ENCODE measurements at places on chromosomes 4 and X.

- H3K4me3 ChIP-seq: no peak overlapping the region
- H3K4me1 ChIP-seq: peaks cover 20% of the 10 kb centered on the region
- no peaks in the 10 kb centered on the region for H3K36me3 ChIP-seq
- no peak for DNase-seq
- no peak overlapping the region for H3K27ac ChIP-seq
These were observed 259.4 kb upstream of the JADE1 start for GRCh38 chr4:128550060-128550459.

DNA sequence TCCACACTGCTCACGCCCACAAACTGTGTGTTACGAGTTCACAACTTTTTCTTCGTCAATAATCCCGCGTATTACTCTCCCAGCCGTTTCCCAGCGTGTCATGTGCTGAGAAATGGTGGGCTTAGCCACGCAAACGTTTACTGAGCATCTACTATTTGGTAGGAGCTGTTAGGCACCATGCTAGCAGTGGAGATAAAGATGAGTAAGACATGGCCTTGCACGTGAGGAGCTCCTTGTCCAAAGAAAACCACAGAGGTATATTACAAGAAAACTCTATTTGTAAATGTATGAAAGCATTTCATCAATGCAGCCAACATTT is 821 bp upstream of the TMEM128 start:
- H3K36me3 ChIP-seq: peaks cover 23% of the 10 kb centered on the region
- no peak for DNase-seq
- peak overlapping the region; percentile 73 for H3K4me3 ChIP-seq

- no peaks in the 10 kb centered on the region for H3K4me1 ChIP-seq
- no peak overlapping the region for H3K4me3 ChIP-seq
- no peaks in the 10 kb centered on the region for H3K36me3 ChIP-seq
- no peak for DNase-seq
- H3K27me3 ChIP-seq: no peaks in the 10 kb centered on the region
- H3K27ac ChIP-seq: no peak overlapping the region
These were observed 49.5 kb upstream of the GYPA start for GRCh38 chr4:144190009-144190408.

GRCh38 chrX:140526171-140526570 is 21.3 kb upstream of the SOX3 start:
- no peak for DNase-seq
- no peaks in the 10 kb centered on the region for H3K36me3 ChIP-seq
- H3K27me3 ChIP-seq: no peaks in the 10 kb centered on the region

- no peak overlapping the region for H3K27ac ChIP-seq
- DNase-seq: no peak
- no peak overlapping the region for H3K4me3 ChIP-seq
- no peaks in the 10 kb centered on the region for H3K36me3 ChIP-seq
These were observed 254.2 kb downstream of the KCTD8 start for GRCh38 chr4:44194365-44194764.

- peaks cover 9% of the 10 kb centered on the region for H3K4me1 ChIP-seq
- no peak overlapping the region for H3K27ac ChIP-seq
- DNase-seq: no peak
- no peaks in the 10 kb centered on the region for H3K27me3 ChIP-seq
- H3K4me3 ChIP-seq: no peak overlapping the region
These were observed 2.9 kb downstream of the KIF4A start for GRCh38 chrX:70292788-70293187.

DNA sequence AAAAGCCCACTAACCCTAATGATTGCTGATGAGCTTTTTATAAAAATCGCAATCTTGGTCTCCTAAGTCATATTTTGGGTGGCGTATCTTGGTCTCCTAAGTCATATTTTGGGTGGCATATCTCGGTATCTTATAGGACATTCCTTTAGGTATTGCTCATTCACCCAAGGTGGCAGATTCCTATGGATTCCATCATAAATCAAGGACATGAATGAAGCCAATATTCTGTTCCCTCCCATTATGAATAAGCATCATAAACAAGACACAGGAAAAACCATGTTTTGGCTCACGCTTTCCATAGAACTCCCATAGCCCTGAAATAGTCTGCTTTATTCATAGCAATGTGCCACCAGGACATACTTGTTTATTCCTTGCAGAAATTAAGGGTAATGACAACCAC is 95.0 kb upstream of the CD99 start:
- H3K4me1 ChIP-seq: no peaks in the 10 kb centered on the region
- H3K27me3 ChIP-seq: no peaks in the 10 kb centered on the region
- H3K4me3 ChIP-seq: no peak overlapping the region

DNA sequence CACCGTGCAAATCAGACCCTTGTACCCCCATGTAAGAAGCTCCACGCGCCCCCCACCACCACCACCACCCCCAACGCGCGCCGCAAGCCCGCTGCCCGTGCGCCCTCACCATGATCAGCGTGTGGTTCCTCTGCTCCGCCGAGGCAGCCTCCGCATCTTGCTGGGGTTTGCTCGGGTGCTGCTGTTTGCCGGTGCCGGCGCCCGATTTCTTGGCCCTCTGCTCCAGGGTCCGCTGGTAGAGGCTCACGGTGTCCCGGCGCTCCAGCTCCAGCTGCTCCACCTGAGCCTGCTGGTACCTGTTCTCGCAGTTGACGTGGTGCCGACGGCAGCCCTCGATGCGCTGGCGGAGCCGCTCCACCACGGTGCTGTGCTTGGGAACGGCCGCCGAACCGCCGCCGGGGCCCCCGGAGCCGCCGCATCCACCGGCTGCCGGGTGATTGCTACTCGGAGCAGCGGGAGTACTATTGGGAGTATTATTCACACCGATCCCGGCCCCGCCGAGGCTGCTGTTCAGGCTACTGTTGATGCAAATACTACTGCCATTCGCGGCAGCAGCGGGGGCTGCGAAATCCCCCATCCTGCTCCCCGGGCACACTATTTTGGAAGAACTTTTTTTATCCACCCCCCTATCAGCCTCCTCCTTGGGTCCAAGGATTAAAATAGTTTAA is 1.1 kb downstream of the MAML3 start:
- peak overlapping the region; percentile 94 for H3K27ac ChIP-seq
- H3K4me1 ChIP-seq: peaks cover 15% of the 10 kb centered on the region
- H3K4me3 ChIP-seq: peak overlapping the region; percentile 72

GRCh38 chrX:67777148-67777547 is 233.3 kb downstream of the AR start:
- DNase-seq: no peak
- H3K4me3 ChIP-seq: no peak overlapping the region
- peaks cover 19% of the 10 kb centered on the region for H3K4me1 ChIP-seq
- H3K36me3 ChIP-seq: no peaks in the 10 kb centered on the region
- no peaks in the 10 kb centered on the region for H3K27me3 ChIP-seq

DNA sequence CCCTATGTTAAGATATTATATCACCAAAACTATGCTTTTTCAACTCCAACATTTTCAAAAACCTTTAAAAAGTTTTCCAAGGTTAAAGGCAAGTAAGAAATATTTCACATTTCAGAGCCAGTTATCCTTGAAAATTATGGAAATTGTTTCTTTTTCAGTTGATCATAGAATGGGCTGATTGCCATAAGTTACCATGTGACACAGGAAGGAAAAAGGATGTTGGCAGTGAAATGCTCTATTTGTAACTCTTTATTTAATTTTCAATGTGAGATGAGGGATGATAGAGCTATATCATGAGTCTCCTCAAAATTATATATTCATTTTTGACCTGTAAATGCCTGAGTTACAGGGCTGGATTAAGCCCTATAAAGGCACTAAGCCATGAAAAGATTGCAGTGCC is 93.0 kb upstream of the PLS3 start:
- no peaks in the 10 kb centered on the region for H3K36me3 ChIP-seq
- H3K27ac ChIP-seq: no peak overlapping the region
- H3K4me1 ChIP-seq: no peaks in the 10 kb centered on the region
- DNase-seq: no peak

DNA sequence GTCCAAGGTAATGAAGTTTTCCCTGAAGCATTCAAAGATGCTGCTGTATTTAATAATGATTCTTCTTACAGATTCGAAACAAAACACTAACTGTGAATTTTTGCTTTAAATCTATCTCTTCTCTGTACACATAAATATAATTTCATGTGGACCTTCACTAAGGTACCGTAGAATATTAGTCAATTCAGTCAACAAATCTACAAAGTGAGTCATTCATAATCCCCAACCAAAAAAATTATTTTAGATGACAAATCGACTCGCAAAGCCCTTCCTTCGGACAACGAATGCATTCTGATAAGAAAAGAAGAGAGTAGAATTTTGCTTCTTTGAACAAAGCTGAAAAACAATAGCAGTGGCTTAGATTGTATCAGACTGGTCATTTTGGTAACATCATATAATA is 95.7 kb downstream of the PRDM5 start:
- no peaks in the 10 kb centered on the region for H3K27me3 ChIP-seq
- H3K4me3 ChIP-seq: no peak overlapping the region
- H3K4me1 ChIP-seq: peaks cover 5% of the 10 kb centered on the region
- no peak for DNase-seq
- H3K36me3 ChIP-seq: no peaks in the 10 kb centered on the region

- DNase-seq: no peak
- H3K27ac ChIP-seq: no peak overlapping the region
- H3K4me1 ChIP-seq: peaks cover 11% of the 10 kb centered on the region
- no peaks in the 10 kb centered on the region for H3K36me3 ChIP-seq
- no peak overlapping the region for H3K4me3 ChIP-seq
These were observed 119.0 kb downstream of the GPR143 start for GRCh38 chrX:9646471-9647224.

- H3K4me1 ChIP-seq: no peaks in the 10 kb centered on the region
- DNase-seq: no peak
- H3K36me3 ChIP-seq: no peaks in the 10 kb centered on the region
- H3K27me3 ChIP-seq: no peaks in the 10 kb centered on the region
These were observed 12.2 kb downstream of the EGFL6 start for GRCh38 chrX:13581554-13581953.

DNA sequence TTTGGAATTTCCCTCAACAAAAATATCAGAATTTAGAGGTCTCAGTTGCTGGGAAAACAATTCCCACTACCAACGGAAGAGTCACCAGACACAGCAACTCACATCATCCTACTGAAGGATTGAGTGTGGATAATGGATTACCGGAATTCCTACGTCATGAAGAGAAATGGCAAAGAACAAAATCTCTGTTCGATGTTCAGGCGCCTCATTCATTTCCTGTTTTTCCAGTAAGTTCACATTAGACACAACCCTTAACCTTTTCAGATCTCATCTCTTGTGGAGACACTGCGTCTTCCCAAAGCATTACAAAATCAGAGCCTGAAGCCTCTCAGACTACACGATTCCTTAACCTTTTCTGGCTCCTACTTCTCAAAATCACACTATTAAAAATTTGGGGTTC is 58.5 kb upstream of the CPEB2 start:
- no peak overlapping the region for H3K27ac ChIP-seq
- H3K27me3 ChIP-seq: no peaks in the 10 kb centered on the region
- no peak for DNase-seq
- H3K4me1 ChIP-seq: no peaks in the 10 kb centered on the region

GRCh38 chr4:122668241-122668640 is 47.4 kb upstream of the IL21 start:
- no peaks in the 10 kb centered on the region for H3K36me3 ChIP-seq
- DNase-seq: no peak
- peaks cover 31% of the 10 kb centered on the region for H3K4me1 ChIP-seq

DNA sequence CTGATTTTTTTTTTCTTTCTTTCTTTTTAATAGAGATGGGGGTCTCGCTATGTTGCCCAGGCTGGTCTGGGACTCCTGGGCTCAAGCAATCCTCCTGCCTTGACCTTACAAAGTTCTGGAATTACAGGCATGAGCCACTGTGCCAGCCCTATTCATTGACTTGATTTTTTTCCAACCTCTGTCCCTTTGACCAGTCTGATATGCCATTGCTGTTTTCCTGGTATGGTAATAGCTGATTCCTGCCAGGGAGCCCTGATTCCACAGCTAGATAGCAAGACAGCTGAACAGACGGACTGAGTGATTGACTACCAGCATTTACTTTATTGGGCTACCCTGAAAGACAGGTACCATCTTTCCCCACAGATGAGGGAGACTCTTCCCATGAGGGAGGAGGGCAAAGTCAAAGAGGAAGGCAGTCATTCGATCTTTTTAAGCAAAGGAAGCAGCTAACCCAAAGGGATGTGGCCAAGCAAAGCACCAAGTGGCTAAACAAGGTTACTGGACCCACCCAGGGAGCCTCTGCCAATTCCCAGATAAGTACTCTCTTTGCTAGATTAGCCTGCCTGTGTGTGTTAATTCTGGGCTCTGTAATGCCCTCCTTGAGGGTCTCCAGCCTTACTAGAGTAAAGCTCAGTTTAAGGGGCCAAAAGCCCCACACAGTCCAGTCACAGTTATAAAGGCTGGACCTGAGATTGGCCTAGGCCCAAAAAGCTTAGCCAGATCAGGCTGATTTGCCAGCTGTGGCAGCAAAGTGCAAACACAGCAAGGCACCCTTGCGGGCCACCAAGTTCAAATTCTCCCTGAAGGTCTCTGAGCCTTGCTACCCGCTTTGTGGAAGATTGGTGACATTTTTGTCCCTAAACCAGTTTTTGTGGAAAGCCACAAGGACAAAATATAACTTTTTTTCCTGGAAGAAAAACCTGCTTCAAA is 192.4 kb upstream of the GPC4 start:
- H3K36me3 ChIP-seq: no peaks in the 10 kb centered on the region
- no peak for DNase-seq
- H3K4me3 ChIP-seq: no peak overlapping the region
- no peaks in the 10 kb centered on the region for H3K4me1 ChIP-seq

GRCh38 chr4:44479731-44480130 is 31.1 kb upstream of the KCTD8 start:
- H3K27me3 ChIP-seq: no peaks in the 10 kb centered on the region
- no peak for DNase-seq
- H3K4me3 ChIP-seq: no peak overlapping the region
- H3K36me3 ChIP-seq: no peaks in the 10 kb centered on the region
- no peaks in the 10 kb centered on the region for H3K4me1 ChIP-seq

DNA sequence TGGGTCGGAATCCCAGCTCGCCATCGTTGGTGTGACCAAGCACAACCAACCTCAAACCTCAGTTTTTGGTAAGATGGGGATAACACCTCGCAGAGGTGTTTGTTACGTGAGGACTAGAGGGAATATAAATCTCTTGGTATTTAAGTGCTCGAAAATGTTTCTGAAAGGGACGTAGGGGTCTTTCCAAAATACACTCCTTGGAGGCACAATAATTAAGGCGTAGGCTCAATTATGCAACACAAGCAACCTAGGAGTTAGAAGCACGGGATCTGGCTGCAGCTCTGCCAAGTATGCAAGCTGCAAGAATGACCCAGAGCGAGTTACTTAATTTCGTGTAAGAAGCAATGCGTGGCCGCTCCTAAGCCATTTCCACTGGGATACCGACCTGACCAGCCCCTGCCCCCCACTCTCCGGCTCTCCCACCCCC is 552 bp downstream of the ADH5 start:
- H3K27me3 ChIP-seq: no peaks in the 10 kb centered on the region
- peak; percentile 94 for DNase-seq
- H3K36me3 ChIP-seq: no peaks in the 10 kb centered on the region
- H3K27ac ChIP-seq: peak overlapping the region; percentile 93

DNA sequence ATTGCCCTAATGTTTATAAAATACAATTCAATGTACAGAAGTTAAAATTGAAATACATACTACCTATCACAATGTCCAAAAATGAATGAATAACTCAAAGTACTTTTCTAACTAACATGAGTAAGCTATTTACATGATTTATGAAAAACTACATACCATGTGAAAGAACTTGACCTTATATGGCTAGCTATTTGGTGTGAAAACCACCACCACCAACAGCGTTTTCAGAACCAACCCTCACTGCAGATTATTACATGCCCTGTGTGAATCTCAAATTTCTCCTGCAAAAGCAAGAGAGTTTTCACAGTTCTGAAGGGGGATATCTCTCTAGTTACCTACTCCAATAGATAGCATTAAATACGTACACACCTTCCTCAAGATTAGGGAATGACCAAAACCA is 198.5 kb downstream of the SPATA18 start:
- no peaks in the 10 kb centered on the region for H3K36me3 ChIP-seq
- no peak overlapping the region for H3K27ac ChIP-seq
- no peak overlapping the region for H3K4me3 ChIP-seq
- no peaks in the 10 kb centered on the region for H3K4me1 ChIP-seq
- H3K27me3 ChIP-seq: no peaks in the 10 kb centered on the region
